Germinal center (tissue), 1 donor: ENCODE measurements at places on chromosomes 13 and 19.

DNA sequence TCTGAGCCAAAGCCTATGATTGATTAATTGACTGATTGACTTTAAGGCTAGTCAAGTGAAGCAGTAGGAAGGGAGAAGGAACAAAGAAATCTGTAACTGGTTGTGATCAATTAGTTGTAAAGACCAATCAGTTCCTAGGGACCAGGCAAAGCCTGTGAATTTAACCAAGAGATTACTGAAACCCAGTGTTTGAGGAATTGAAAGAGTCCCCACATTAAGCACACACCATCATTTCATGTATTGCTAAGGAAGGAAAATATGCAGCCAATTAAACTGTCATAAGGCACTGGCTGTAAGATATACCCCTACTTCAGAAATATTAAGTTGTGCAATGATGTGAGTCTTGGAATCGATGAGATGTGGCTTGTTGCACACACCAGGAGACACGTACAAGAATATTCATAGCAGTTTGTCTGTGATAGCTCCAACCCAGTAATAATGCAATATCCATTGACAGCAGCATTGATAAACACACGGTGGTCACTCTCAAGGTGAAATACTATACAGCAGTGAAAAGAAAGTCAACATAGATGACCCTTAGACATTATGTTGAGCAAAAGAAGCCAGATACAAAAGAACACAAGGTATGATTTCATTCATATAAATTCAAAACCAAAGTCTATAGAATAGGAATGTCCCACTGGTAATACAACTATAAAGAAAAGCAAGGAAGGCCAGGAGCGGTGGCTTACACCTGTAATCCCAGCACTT, 9.0 kb downstream of the C19orf47 start:
- DNase-seq, result no peak

GRCh38 chr19:32404213-32404932, 1.2 kb upstream of the DPY19L3 start:
- no peak for DNase-seq

- no peak for DNase-seq
Observed at GRCh38 chr13:26882731-26883130, 122.1 kb upstream of the GPR12 start.

- peak; percentile 3 for DNase-seq
Observed at GRCh38 chr13:108185223-108185622, 30.1 kb downstream of the LIG4 start.

DNA sequence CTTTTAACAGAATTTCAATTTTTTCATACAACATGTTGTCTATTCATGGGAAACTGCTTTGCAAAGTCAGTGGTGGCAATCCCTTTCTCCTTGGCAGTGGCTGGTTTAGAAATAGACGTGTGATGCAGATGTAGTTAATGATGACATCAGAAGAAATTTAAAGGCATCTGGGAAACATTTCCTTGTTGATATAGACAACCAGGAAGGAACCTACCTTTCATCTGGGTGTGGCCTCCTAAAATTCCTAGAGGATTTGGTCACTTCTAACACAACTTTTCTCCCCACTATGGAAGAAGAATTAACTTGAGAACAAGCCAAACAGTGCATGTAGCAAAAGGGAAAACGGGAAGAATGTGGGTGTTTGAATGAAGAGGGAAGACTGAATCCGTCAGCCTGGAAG, 102.8 kb downstream of the EFNB2 start:
- no peak for DNase-seq

DNA sequence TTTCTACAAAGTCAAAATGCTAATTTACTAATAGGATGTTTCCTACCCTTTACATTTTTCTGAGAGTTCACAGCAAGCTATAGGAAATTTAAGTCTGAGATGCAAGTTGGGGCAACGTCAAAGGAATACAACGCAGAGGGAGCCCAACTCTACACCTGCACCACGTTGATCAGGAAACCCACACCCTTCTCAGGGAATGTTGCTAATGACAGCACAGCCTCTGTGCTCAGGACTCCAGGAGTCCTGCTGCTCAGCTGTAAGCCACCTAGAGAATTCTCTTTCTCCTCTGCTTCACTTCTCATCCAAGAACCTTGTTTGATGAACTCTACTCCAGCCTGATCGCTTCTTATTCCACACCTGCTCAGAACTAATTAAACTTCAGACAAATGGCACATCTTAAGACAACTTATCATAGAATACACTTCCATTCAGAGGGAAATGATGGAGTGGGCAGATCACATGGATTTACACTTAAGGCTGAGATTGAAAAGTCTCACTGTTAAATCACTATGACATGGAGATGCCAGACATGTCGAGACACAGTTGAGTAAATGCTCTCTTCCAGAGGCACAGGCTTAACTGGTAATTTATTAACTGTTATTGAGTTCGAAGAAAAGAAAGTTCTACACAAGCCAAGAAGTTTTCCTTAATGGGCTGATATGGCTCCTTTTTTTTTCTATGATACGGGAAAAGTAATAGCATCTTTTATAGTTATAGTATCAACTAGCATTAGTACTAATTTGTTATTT, 811.6 kb upstream of the ARGLU1 start:
- DNase-seq, result no peak

- DNase-seq, result no peak
Observed at GRCh38 chr13:107808389-107808788, 406.9 kb downstream of the LIG4 start.

DNA sequence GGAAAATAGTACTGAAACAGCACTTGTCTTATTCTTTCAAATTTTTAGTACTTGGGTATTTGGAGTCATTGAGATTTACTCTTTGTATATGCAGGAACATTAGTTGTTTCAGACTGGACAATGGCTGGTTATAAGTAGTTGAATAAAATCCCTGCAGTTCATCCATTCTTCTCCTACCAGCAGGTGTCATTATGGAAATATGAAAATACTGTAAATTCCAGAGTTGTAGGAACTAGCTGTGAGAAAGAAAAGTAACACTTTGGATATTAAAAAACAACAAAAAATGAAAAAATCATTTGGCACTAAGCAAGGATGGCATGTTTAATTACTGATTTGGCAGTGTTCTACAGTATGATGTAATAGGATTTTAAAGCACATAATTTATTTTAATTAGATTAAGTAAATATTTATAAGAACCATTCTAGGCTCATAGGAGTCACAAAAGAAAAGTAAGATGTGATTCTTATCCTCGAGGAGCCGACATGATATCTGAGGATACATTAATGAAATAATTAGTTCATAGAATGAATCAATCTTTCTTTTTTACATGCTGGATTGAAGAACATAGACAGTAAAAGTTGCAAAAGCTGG, 155.3 kb downstream of the KCNRG start:
- no peak for DNase-seq

- DNase-seq, result no peak
Observed at GRCh38 chr13:70812481-70812880, 704.2 kb upstream of the KLHL1 start.

GRCh38 chr19:47110521-47111005, 3.0 kb downstream of the ZC3H4 start:
- DNase-seq, result no peak

GRCh38 chr13:84994582-84994981, 804.6 kb downstream of the SLITRK6 start:
- DNase-seq, result no peak

- no peak for DNase-seq
Observed at GRCh38 chr13:80224468-80224867, 116.5 kb downstream of the SPRY2 start.

- no peak for DNase-seq
Observed at GRCh38 chr13:73275163-73275562, 216.4 kb downstream of the KLF5 start.

- no peak for DNase-seq
Observed at GRCh38 chr13:110528911-110529310, 32.6 kb downstream of the RAB20 start.

- DNase-seq, result no peak
Observed at GRCh38 chr19:359653-359925, 15.0 kb upstream of the MIER2 start.

- DNase-seq, result no peak
Observed at GRCh38 chr13:42836930-42837690, 55.7 kb downstream of the FAM216B start.

GRCh38 chr13:66895320-66895719, 334.8 kb downstream of the PCDH9 start:
- DNase-seq, result no peak

GRCh38 chr13:29008296-29008695, 188.2 kb downstream of the MTUS2 start:
- DNase-seq, result no peak

- DNase-seq, result no peak
Observed at GRCh38 chr13:74280093-74280794, 146.0 kb upstream of the KLF12 start.

- no peak for DNase-seq
Observed at GRCh38 chr13:91126806-91127205, 220.7 kb upstream of the MIR17HG start.

DNA sequence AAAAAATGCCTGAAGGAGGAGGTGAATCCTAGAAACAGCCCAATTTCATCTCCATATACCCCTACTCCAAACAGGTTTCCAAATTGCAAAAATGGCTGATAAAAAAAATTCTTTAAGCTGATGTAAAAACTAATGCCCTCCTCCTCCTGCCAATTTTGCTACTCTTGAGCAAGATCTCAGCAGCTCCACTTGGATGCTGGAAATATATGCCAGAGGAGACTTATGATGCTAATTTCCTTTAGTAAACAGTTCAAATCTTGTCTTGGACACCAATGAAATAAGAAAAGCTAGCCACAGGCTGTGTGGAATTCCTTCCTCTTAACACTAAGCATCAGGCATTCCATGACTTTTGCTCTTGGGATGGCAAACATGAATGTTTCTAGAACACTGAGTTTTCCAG, 67.5 kb downstream of the INSR start:
- no peak for DNase-seq

DNA sequence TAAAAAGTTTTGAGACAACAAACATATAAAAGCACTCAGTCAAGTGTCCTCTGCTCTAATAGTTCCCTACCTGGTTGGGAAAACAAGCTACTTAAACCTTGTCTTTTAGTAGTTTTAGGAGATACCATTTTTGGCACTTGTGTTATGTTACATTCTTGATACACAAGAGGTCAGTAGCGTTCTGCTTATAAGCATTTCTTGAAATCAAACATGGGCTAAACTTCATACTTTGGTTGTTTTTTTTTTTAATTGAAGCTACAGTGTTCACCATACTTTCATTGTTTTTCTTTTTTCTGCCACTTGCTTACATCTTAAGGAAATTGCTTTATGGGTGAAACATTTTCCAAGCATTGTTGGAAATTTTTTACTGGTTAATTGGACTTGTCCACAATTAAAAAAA, 12.9 kb downstream of the NHLRC3 start:
- DNase-seq, result no peak

DNA sequence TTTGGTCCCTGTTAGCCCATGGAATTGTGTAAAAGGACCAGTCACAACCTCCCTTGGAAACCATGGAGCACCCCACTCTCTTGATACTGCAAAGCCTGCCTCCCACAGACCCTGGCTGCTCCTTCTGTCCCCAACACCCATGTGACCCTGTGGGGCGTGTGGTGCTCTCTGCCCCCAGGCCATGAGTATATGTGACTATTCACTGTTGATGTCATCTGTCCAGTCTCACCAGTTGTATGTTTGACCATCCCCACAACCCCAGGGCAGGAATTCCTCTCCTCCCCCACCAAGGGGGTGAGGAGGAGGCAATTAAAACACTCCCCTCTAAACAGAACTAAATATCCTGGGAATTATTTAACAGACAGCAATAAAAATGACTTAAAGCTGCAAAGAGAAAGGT, 35.2 kb downstream of the KCTD15 start:
- DNase-seq, result no peak

GRCh38 chr19:38644719-38645118, 2.7 kb upstream of the ACTN4 start:
- DNase-seq, result no peak
